ENCODE measurements at places on chromosomes 5 and 9.

GRCh38 chr9:121494192-121494591 is 5.5 kb downstream of the GGTA1 start:
- no peak for DNase-seq

DNA sequence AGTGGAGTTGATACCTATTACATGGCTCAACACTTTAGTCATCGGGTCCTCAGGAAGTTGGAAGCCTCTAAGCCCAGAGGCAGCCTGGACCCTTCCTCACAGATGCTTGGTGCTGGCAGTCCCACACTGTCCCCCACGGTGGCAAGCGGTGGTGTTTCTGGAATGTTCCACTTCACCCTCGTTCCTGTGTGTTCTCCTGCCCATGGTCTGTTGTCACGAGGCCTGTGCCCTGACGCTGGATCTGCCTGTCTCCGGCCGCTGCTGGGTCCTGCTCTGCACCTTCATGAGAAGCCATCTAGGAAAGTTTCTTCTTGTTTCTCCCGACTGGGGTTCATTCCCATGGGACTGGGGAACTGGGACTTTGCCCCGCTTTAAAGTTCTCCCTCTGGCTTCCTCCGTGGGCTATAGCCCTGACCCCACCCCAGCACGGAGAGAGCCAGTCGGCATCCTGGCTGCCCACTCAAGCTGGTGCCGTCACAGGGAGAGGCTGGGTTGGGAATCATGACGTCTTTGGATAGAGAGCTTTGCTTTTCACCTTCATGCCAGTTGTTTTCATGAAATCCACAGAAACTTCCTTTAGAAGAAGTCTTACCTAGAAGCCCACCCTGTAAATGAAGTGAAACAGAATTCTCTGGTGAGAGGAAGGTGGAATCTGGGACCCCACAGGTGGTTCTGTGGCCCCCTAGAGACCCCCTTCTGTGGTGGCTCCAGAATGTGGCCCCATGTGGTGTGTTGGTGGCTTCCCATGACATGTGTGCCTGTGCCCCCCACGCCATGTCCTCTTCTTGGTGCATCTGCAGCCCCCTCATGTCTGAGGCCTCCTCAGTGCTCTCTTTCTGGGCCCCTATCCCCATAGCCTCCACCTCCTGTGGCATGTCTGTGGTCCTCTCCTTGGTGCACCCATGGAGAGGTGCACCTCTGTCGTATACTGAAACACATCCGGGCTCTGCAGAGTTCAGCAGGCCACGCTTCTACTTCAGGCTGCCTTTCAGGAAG is 43.8 kb downstream of the TRIP13 start:
- no peak for DNase-seq

GRCh38 chr9:131732061-131732526 is 7.8 kb downstream of the RAPGEF1 start:
- no peak for DNase-seq

DNA sequence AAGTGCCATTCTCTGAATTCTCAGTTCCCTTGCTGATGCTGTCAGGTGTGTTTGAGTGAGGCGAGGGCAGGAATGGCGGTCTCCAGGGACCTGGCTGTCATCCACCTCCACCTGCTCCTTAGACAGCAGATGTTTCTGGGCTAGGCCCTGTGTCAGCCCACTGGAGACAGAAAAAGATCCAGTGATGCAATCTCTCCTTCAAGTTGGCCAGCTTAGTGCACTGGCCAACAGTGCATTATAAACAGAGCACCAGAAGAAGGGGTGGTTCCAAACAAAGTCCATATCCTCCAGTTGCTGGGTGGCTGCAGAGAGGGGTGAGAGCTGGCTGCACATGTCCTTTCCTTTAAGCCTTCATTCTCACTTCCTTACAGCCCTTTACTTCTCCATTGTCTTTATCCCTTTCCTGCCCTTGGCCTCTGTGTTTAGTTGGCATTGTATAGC is 26.5 kb downstream of the NANS start:
- no peak for DNase-seq

Data from stomach (tissue), 19 donors.